AG10803 (cell line): ENCODE measurements at places on chromosomes 12 and 14.

GRCh38 chr14:52342849-52343596 is 28.9 kb downstream of the PTGER2 start:
- no peak for DNase-seq

- no peak for DNase-seq
Observed at GRCh38 chr12:13167226-13167625, 29.3 kb upstream of the EMP1 start.

DNA sequence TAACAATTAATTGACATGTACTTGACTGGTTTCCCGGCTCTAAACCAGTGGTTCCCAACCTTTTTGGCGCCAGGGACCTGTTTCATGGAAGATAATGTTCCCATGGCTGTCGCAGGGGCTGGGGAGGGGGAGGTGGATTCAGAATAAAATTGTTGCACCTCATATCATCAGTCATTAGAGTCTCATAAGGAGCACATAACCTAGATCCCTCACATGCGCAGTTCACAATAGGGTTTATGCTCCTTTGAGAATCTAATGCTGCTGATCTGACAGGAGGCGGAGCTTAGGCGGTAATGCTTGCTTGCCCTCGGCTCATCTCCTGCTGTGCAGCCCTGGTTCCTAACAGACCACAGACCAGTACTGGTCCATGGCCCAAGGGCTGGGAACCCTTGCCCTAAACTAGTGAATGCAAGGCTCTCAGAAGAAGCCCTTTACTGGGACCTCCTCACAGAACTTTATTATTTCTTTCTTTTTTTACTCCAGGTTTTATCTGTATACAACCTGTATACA is 86.4 kb upstream of the SINHCAF start:
- DNase-seq, result no peak

DNA sequence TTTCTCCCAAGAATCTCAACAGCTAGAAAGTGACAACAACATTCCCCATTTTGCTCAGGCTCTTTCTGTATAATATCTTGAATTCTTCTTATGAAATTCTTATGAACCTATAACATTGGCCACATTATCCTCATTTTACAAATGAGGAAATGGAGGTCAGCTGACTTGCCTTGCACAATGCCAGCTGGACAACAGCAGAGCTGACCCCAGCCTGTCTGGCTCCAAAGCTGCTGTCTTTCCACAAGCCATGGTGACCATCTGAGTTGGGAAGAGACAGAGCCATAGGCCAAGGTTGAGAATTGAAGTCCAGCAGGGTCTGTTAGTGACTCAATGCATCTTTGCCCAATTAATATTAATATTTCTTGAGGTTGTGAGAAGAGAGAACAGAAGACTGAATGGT is 87.3 kb downstream of the KSR2 start:
- no peak for DNase-seq

DNA sequence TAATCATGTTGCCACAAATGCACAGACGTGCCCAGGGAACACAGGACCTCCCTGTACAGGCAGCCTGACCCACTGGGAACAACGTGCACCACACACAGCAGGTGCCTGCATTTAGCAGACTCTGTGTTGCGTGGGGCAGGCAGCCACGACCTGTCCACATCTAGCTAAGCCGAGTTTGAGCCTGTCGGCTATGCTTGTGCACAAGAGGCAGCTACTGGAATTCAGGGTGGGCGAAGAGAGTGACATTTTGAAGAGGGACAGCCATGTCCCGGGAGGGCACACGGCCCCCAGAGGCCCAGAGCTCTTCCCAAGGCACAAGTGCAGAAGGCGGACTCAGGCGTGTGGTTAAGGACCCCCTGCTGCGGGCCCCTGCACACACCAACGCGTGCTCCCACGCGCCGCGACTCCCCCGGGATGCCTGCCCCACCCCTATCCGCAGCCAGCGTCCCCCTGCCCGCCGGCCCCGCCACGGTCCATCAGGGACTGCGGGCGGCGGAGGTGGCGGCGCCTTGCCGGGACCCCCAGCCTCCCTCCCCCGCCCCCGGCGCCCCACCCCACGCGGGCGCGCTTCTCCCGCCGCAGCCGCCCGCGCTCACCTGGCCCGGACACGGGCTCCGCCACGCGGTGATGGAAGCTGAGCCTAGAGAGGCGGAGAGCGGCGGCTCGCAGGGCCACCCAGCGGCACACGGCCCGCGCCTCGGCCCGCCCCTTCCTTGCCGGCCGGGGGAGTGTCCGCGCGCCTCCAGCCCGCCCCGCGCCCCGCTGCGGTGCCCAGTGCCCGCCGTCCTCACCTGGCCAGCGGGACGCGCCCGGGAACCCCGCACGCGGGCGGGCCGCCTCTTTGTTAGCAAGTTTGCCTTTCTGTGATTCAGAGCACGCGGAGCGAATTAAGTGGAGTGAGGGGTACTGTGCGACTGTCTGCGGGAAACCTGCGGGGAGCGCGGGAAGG is 125.3 kb upstream of the PRMT8 start:
- DNase-seq, result no peak

DNA sequence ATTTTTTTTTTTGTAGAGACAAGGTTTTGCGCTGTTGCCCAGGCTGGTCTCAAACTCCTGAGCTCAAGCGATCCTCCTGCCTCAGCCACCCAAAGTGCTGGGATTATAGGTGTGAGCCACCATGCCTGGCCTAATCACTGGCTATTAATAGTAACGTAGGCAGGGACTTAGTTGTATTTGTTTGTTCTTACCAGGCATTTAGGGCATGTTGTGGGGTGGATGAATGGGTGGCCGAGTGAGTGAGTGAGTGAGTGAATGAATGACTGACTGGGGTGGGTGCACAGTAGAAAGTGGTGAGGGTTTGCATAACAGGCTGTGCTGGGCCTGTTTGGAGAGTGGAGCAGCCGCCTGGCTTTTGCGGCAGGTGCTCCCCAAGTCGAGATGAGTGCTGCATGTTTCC is 87.0 kb downstream of the FOXN4 start:
- DNase-seq, result no peak
